ENCODE measurements at places on chromosomes 2 and 18.

DNA sequence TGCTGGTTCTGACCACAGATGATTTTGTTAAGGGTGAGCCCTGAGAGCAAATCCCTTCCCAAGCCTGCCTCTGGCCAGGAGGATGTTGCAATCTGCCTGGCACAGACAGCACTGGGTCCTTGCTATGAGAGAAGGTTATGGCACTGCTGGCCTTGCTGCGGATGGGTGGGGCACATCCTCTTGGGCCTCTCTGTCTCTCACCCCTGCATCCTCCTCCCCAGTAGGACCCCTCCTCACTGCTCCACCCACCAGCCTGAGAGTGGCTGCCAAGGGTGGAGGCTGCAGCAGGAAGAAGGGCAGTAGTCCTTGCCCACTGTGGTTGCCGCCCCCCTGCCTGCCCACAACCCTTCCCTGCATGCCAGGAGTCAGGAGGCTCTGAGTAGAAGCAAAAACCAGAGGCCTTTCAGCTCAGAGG, 180.9 kb downstream of the ZBTB7C start:
- DNase-seq: peak; percentile 19

- no peak for DNase-seq
These were observed 186.2 kb downstream of the DYM start for GRCh38 chr18:49274188-49274714.

- DNase-seq: peak; percentile 74
These were observed 1208.6 kb upstream of the ZEB2 start for GRCh38 chr2:145728511-145728910.

DNA sequence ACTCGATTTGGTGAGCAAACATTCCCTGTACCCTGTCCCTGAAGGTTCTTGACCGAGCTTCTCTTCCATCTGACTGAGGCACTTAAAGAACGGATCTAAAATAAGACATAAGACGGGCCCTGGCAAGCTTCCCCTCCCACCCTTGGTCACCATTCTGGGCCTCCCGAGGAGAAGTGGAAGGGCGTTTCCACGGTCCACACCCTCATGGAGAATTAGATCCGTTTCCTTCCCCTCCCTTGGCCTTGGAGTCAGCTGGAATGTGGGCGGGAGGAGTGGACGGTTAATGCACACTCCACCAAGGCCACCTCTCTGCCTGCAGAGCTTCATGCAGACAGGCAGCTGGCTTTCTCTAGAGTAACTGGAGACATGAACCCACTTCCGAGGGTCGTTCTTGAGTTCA, 257.3 kb upstream of the APCDD1 start:
- DNase-seq: no peak

GRCh38 chr2:237264480-237265219, 149.3 kb downstream of the COL6A3 start:
- DNase-seq: no peak

GRCh38 chr2:133424876-133425275, 143.4 kb downstream of the NCKAP5 start:
- no peak for DNase-seq

DNA sequence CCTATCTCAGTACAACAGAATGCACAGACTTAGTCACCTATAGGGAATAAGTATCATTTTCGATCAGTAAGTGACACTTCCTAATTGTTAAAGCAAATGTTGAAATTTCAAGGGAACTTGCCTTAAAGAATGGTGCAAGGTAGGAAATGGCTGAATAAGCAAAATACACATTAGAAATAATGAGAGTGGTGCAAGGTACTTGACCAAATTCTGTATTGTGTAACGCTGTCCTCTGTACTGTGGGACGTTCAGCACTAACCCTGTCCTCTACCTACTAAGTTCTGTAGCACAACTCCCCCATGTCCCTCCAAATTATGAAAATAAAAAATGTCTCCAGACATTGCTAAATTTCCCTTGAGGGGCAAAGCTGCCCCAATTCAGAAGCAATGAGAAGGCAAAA, 19.4 kb downstream of the MMADHC start:
- no peak for DNase-seq

DNA sequence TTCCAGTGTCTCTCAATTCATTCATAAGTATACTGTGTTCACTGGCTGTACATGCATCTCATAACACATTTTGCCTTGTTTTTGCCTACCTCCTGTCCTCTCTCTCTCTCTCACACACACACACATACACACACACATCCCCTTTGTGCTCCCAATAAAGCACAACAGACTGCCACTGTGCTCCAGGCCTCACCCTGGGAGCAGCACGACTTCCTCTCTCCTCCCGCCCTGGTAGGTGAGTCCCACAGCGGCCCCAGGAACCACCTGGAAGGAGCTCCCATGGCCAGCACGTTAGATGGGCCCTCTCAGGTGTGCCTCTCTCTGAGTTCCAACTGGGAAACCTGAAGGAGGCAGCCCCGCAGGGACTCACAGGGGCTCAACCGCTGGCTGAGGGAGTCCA, 65.4 kb downstream of the MARCHF4 start:
- DNase-seq: no peak

- DNase-seq: no peak
These were observed 160.2 kb downstream of the PMAIP1 start for GRCh38 chr18:60060026-60060425.

- peak; percentile 21 for DNase-seq
These were observed 75.7 kb downstream of the VAPA start for GRCh38 chr18:9989481-9989880.

GRCh38 chr18:24189664-24190346, 50.9 kb downstream of the CABYR start:
- DNase-seq: no peak

GRCh38 chr2:188810586-188810985, 163.6 kb upstream of the COL3A1 start:
- DNase-seq: peak; percentile 16

DNA sequence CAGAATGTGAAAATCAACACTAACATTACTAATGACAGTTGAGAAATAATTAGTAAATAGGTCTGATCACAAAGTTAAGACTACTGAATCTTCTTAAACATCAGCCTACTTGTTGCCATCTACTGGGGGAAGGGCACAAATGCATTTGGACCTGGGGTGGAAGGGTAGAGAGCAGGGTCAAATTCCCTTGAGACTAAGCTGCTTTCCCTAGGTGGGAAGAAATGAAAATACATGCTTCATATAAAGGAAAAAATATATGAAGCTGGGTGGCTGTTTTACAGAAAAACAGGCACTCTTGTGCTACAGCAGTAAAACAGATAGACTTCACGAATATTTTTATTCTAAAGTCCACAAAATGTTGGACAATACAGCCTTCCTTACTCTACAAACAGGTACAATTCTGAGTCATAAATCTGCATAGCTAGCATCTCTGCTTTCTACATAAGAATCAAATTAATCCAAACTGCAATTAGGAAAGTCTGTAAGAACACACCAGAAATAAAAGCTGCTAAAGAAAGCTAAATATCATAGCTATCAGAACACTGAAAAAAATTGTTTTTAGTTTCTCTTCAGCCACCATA, 10.9 kb downstream of the TRIP12 start:
- DNase-seq: no peak

- DNase-seq: no peak
These were observed 88.9 kb downstream of the POLE4 start for GRCh38 chr2:75047189-75047991.

DNA sequence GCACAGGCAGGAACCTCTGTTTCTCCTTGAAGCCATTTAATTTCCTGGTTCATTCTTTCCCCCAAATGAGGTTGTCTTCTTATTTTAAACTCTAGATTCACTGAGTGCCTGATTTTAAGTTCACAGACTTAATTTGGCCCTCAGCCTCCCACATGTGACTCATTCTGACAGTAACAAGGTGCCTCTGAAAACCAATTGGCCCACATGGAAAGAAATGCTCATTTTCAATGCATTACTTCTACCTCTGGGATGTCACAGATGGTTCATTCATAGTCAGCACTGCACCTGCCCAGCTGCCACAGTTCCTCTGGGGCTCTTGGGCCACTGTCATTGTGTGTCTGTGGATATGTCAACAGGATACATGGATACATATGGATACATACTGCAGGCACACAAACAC, 140.4 kb upstream of the CAPN13 start:
- DNase-seq: no peak
